ENCODE measurements at places on chromosomes 1 and 21. TPM values are rescaled to one million over a fixed set of nuclear protein-coding genes. Genes with fewer than 3 reads are reported as not detected.

HTR1D gene
- 1.2 TPM for total RNA-seq

IVL gene
- not detected for total RNA-seq

ZNF670 gene
- total RNA-seq = 15.7 TPM

USH2A gene
- total RNA-seq = 1.4 TPM

AMPD1 gene
- not detected for total RNA-seq

HAPLN2 gene
- total RNA-seq = 0.23 TPM

IFNLR1 gene
- 2.3 TPM for total RNA-seq

SNRPE gene
- total RNA-seq = 65.0 TPM

KCNAB2 gene
- total RNA-seq = 21.5 TPM

RPS27 gene
- total RNA-seq = 1,449 TPM

SELENBP1 gene
- 12.7 TPM for total RNA-seq

RAB4A gene
- 56.5 TPM for total RNA-seq

A3GALT2 gene
- total RNA-seq = not detected

NRIP1 gene
- 77.7 TPM for total RNA-seq

Data from diencephalon (tissue), 1 donor.